ENCODE measurements at places on chromosomes 4 and X.

DNA sequence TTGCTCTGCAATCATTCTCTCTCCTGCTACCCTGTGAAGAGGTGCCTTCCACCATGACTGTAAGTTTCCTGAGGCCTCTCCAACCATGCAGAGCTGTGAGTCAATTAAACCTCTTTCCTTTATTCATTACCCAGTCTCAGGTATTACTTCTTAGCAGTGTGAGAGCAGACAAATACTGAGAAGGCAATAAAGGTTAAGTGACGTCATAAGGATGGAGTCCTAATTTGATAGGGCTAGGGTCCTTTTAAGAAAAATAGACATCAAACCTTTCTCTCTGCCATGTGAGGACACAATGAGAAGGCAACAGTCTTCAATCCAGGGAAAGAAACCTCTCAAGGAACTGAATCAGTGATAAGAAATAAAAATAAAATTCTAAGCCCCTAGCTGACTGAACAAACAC is 1262.7 kb downstream of the FAM133A start:
- DNase-seq, result no peak

GRCh38 chrX:42131856-42132255 is 208.5 kb upstream of the CASK start:
- DNase-seq, result no peak

GRCh38 chr4:154612472-154613414 is at the start of gene FGG:
FGG (minus strand) TSS chr4:154612656; CDS start chr4:154612609, 47 bp downstream.
- no peak for DNase-seq

DNA sequence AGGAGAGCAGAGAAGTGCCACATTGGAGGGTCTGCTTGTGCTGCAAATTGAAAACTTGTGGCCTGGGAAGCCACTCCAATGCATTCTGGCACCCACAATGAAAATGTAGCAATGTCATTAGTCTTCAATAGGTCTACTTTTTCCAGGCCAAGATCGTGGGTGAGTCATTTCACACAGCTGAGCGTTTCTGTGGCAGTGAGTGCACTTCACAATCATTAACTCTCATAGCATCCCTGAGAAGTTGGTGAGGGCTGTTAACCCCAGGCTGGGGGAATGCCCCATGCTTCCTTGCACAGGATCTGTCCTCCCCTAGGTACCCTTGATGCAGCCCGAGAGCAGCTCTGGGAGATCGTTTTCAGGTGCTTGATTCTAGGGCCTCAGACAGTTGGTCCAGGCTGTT is 196.8 kb upstream of the ATP6AP2 start:
- no peak for DNase-seq

GRCh38 chrX:107508925-107509324 is 59.5 kb downstream of the FRMPD3 start:
- DNase-seq, result no peak

DNA sequence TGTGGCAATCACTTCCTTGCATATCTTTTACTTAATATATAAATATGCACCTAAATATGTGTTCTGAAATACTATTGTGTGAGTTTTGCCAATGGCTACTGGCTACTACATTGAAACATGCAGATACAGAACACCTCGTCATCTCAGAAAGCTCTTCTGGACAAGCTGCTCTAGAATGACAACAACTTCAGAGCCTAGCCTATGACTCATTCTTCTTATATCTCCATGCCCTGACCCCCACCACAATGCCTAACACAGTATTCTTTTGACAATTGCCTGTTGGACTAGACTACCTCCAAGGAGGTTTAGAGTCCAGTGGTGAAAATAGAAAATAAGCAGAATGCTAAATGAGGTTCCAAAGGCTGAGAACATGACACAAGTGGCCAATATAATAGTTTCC is 17.6 kb upstream of the DMP1 start:
- no peak for DNase-seq

DNA sequence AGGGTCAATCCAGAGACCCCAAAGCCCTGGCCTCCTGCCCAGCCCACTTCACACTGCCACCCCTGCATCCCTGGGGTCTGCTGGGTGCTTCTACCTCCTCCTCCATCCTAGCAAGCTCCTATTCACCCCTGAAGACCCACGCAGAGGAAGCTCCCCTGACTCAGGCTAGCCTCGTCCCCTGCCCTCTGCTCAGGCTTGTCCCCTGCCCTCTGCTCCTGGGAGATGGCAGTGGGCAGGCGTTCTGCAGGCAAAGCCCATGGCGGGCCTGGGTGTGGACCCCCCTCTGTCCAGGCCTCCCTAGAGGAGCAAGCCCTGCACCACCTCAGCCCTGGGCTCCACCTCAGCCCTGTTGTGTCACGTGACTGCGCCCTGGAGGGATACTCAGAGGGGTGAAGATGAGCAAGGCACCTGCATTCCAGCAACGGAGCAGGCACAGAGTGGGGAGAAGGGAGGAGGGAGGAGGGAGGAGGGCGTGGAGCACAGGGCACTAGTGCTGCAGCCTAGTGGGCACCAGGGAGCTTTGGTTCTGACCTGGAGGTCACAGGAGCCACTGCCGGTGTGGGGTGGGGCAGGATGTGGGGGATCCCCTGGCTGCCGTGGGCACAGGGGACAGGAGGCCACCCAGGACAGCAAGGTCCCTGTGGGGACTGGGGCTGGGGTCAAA is 27.6 kb upstream of the FGFR3 start:
- no peak for DNase-seq

DNA sequence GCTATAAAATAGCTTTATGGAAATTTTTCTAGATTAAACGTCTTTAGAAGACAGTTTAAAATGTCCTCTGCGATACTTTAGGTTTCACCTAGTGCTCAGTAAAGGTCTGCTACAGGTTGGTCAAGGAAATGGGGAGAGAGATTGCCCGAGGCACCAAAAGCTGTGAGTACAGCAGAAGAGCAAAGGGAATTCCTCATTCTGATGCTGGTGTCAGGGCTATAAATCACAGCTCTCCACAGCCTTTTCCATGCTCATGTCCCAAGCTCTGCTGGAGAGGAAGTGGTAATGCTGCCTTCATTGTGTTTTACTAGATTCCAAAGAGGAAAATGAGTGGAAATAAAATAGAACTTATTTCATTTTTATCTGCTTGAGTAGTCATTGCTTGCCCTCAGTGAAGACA is 2060.4 kb downstream of the ARAP2 start:
- DNase-seq, result no peak

DNA sequence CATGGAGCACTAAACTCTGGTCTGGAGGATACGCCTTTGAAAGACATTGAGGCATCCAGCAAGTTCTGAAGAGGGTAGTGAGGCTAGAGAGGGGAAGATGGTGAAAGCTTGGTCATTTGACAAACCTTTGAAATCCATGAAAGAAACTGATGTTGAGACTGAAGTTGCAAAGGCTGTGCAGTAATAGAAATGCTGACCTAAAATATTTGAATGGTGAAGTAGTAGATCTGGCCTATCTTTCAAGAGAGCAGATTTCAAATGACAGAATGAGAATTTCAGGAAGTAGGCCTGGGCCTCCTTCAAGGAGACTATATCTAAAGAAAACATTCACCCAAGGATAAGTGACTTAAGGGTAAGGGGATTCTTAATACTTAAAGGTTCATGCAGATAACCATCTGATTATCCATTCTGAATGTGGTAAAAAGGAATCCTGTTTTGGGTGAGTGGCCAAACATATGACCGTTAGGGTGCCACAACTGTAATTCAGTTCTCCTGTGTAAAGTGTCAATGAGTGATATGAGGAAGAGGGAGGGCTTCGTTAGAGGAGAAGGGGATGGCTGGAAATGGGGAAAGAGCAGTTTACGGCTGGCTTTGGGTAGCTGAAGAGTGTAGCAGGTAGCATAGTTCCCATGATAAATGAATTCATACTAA is 62.2 kb downstream of the AMELX start:
- no peak for DNase-seq

- no peak for DNase-seq
These were observed 222.7 kb upstream of the LNX1 start for GRCh38 chr4:53813998-53814397.

- no peak for DNase-seq
These were observed 76.1 kb downstream of the NSG1 start for GRCh38 chr4:4462970-4463369.

- no peak for DNase-seq
These were observed 66.5 kb upstream of the TTC29 start for GRCh38 chr4:147012059-147012707.

- no peak for DNase-seq
These were observed 34.0 kb downstream of the SMIM20 start for GRCh38 chr4:25948051-25948450.

DNA sequence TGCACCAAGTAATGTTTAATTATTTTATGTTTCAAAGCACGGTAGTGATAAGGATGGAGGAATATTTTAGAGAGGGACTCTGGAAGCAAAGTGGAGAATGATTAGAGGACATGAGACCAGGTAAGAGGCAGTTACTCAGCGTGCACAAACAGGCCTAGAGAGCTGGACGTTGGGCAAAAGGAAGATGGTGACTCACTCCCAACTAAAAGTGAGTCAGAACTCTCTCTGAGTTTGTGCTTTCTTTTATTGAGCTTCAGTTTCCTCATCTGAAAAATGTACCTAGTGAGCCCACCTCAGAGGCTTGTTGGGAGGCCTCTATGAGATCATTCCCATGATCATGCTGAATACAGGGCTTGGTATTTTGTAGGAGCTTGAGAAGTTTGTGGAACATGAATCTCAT is 1.6 kb upstream of the ZC4H2 start:
- no peak for DNase-seq

DNA sequence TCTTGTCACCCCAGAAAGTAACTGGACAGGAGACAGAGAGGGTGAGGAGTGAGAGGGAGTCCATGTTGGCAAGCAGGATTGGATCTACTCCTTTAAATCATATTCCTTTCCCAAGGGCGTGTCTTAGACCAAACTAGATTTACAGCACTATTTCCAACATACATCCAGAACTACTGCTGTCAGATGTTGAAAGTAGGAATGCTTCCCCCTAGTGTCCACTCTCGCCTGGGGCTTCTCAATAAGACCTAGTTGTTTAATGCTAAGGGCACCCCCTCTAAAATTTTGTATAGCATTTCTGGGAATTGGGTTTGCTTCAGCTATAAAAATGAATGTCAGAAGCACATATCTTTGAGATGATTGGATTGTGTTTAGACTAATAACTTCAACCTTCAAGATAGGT is 13.3 kb downstream of the OFD1 start:
- DNase-seq, result no peak

DNA sequence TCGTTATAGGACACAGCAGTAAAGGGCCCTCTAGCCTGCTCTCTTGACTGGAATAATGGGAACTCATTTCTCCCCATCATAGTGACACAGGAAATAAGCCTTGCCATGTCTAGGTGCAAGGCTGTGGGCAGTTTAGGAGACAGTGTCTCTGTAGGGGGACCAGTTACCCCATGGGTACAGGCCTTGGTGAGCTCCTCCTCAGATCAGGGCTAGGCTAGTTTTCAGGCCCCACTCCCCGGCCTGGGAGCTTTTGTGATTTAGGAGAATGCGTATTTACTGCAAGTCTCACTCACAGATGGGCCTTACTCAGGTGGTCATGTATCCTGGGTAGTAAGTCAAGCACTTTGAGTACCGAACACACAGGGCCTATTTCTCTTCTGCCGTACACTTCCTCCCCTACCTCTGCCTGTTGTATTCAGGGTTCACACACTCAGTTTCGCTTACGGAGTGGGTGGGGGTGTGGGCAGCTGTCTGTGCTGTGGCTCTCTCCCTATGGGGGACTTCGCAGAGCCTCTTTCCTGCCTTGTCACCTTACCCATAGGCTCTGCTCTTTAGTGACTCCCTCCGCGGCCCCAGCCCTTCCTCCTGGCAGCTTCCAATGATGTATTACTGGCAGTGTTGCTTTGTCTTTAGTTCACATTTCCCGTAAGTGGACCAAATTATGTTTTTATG is 34.2 kb downstream of the FAM193A start:
- no peak for DNase-seq

- DNase-seq, result no peak
These were observed 65.1 kb downstream of the PPP3CA start for GRCh38 chr4:101282076-101282844.

DNA sequence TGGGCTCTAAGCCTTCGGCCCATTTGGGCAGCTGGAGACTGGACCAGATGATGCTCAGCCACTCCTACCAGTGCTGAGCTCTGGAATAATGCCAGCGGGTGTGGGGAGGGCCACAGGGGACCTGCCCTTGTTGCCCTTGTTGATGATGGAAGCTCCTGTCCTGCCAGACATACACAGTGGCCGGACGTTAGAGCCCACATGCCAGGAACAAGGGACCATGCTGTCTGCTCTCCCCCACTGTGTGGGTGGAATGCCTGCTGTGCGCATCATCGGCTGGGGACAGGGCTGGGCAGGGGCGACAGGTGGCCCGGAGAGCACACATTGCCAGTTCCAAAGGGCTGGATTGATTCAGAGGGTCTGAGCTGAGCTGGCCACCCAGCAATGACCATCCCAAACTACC is 2.0 kb downstream of the ABLIM2 start:
- DNase-seq, result no peak

GRCh38 chr4:113086172-113086695 is 36.8 kb downstream of the ANK2 start:
- DNase-seq, result no peak

- no peak for DNase-seq
These were observed 91.9 kb downstream of the DNAAF6 start for GRCh38 chrX:107298276-107298675.

DNA sequence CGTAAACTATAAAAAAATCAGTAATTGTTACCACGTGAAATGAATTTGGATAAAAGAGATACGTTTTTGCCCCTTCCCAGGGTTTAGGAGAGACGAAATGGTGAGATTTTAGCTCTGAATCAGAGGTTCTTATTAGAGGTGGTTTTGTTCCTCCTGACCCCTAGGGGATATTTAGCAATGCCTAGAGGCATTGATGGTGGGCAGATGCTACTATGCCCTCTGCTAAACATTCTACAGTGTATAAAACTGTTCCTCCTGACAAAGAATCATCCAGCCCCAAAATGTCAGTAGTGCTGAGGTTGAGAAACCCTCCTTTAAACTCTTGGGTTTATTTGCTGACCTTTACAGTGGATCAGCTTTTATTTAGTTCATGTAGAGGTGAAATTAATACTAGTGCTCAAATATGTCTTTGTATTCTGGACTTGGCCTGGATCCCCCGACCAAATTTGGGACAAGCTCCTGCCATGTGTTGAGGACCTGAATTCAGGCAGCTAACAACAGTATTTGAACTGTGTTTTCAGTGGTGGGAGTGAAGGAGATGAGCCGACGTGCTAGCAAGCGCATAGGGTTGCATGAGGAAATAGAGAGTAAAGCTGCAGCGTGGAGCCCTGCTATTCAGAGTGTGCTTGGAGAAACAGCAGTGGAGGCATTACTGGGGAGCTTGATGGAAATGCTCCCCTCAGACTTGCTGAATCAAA is 126.1 kb downstream of the PTTG2 start:
- no peak for DNase-seq

GRCh38 chrX:15359701-15360100 is 24.4 kb upstream of the PIGA start:
- no peak for DNase-seq

GRCh38 chr4:155819066-155819465 is 47.0 kb downstream of the ASIC5 start:
- DNase-seq, result no peak

Data from occipital lobe (tissue), 3 donors.